Spinal cord (tissue), 10 donors: ENCODE measurements at places on chromosomes 12 and 14. TPM values are rescaled to one million over a fixed set of nuclear protein-coding genes. Genes with fewer than 3 reads are reported as not detected.
A peak's percentile ranks its signal among the peaks of the same experiment; 100 is the strongest.

FOXM1 gene
- 10.1 TPM for total RNA-seq

CISTR gene
- not detected for total RNA-seq

SLC5A8 gene
- total RNA-seq: 1.1 TPM

GLT1D1 gene
- total RNA-seq: 19.8 TPM

KCNH3 gene
- 3.2 TPM for total RNA-seq

NXPH4 gene
- 7.8 TPM for total RNA-seq

ATN1 gene
- 23.1 TPM for total RNA-seq

OTOGL gene
- total RNA-seq: 0.99 TPM

DNA sequence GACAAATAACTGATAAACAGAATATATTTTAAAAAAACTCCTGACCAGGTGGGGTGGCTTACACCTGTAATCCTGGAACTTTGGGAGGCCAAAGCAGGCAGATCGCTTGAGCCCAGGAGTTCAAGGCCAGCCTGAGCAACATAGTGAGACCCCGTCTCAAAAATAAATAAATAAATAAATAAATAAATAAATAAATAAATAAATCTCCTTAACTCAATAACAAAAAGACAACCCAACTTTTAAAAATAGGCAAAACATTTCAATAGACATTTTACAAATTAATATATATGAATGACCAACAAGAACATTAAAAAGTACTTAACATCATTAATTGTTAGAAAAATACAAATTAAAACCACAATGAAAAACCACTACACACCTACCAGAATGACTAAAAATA lies 56.2 kb upstream of the CAPRIN2 start:
- H3K27me3 ChIP-seq: no peaks in the 10 kb centered on the region
- no peaks in the 10 kb centered on the region for H3K36me3 ChIP-seq
- H3K4me3 ChIP-seq: no peak overlapping the region
- H3K27ac ChIP-seq: no peak overlapping the region
- no peak for DNase-seq

DNA sequence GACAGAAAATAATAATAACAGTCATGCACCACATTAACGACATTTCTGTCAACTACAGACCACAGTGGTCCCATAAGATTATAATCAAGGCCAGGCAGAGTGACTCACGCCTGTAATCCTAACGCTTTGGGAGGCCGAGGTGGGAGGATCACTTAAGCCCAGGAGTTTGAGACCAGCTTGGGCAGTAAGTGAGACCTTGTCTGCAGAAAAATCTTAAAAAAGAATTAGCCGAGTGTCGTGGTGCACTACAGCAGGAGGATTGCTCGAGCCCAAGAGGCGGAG lies 8.6 kb downstream of the NAB2 start:
- H3K4me3 ChIP-seq: no peak overlapping the region
- no peak for DNase-seq
- H3K27ac ChIP-seq: no peak overlapping the region
- peaks cover 44% of the 10 kb centered on the region for H3K36me3 ChIP-seq

DNA sequence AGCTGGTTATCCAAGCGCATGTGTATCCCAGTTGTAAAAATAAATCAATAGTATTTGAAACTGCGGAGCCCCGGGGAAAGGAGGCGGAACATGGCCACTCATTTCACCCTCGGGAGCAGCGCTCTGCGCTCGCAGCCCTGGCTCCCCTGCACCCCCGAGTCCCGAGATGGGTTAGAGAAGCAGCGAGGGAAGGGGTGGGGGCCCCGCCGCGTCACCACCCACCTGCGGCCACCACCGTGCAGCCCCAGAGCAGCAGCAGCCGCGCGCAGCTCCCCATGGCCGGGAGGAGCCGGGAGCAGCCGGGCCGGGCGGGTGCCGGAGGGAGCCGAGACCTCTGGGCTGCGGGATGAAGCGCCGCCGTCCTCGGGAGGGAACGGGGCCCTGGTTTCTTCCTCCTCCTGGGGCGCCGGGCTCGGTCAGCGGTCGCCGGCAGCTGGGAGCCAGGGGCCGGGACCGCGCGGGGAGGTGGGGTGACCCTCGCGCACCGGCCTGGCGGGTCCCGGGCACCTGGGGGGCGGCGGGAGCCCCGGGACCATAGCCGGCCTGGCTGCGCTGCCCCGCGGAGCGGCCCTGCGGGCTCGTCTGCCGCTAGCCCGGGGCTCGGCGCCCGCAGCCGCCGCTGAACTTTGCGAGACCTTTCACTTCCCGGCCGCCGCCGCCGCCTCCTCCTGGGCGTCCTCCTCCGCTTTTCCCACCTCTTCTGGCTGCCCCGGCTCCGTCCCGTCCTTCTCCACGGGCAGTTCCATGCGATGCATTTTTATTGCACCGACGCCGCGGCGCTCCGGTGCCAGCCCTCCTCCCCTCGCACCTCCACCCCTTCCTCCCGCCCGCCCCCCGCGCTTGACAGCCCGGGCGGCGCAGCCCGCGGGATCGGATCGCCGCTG lies at the start of gene NTN4:
NTN4 (minus strand) TSS at position 732 of the 884 bp plus-strand sequence; CDS start at position 277, 455 bp downstream.
- peaks cover 31% of the 10 kb centered on the region for H3K27me3 ChIP-seq
- peak; percentile 15 for DNase-seq
- no peak within 1 kb of the TSS for H3K27ac ChIP-seq
- H3K4me1 ChIP-seq: peaks cover 17% of the 10 kb centered on the region
- H3K36me3 ChIP-seq: no peaks in the 10 kb centered on the region

DNA sequence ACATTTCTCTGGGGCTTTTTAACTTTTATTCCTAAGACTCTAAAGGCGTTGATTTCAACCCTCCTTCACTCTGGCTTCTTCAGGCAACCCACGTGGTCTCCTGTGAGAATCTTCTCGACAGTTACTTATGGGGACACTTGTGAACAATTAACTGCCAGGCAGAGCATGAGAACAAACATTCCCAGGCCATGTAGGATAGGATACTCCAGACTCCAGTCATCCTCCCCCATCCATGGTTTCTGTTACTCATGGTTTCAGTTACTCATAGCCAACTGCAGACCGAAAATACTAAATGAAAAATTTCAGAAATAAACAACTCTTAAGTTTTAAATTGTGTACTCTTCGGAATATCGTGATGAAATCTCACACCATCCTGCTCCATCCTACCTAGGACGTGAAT lies 19.5 kb downstream of the GPR68 start:
- no peak for DNase-seq
- H3K4me3 ChIP-seq: no peak overlapping the region
- no peak overlapping the region for H3K27ac ChIP-seq
- H3K27me3 ChIP-seq: no peaks in the 10 kb centered on the region
- peaks cover 3% of the 10 kb centered on the region for H3K4me1 ChIP-seq

DNA sequence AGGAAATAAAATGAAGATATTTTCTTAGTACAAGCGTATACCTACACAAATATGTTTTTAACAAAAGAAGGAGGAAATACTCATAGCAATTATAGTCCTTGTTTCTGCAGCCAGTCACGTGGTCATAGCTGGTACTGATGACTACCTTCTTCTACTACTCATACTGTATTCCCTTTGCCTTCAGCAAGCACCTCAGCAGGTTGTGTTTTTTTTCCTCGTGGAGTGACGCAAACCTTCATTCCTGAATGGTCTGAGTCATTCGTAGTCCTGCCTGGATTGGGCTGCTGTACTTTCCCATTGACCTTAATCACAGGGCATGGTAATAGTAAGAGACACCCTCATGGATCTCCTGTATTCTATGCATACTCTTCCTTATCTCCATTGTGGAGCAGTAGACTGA lies 25.7 kb upstream of the SLC16A7 start:
- H3K27ac ChIP-seq: no peak overlapping the region
- H3K4me3 ChIP-seq: no peak overlapping the region
- no peaks in the 10 kb centered on the region for H3K36me3 ChIP-seq
- no peaks in the 10 kb centered on the region for H3K27me3 ChIP-seq

DNA sequence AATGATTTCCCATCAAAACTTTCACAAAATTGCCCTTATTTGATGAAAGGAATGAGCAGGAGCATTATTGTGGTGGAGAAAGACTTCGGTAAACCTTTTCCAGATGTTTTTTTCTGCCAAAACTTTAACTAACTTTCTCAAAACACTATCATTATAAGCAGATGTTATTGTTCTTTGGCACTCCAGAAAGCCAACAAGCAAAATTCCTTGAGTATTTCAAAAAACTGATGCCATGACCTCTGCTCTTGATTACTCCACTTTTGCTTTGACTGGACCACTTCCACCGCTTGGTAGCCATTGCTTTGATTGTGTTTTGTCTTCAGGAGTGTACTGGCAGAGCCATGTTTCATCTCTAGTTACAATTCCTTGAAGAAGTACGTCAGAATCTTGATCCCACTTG lies 29.7 kb upstream of the RAB21 start:
- no peak overlapping the region for H3K27ac ChIP-seq
- no peak for DNase-seq

DNA sequence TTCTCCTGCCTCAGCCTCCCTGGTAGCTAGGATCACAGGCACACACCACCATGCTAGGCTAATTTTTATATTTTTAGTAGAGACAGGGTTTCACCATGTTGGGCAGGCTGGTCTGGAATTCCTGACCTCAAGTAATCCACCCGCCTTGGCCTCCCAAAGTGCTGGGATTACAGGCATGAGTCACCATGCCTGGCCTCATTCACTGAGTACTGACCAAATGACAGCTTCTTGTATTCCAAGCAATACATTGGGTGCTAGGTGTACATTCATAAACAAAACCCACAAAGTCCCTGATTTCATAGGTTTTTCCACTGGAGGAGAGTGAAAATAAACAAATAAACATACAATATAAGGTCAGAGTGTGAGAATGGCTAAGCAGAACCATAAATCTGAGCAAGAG lies 136.3 kb downstream of the HELB start:
- no peaks in the 10 kb centered on the region for H3K4me1 ChIP-seq
- DNase-seq: no peak
- H3K27ac ChIP-seq: no peak overlapping the region

- peaks cover 3% of the 10 kb centered on the region for H3K36me3 ChIP-seq
- H3K4me1 ChIP-seq: no peaks in the 10 kb centered on the region
- no peaks in the 10 kb centered on the region for H3K27me3 ChIP-seq
Observed at GRCh38 chr12:96334502-96334901, 65.7 kb downstream of the CDK17 start.

- peaks cover 22% of the 10 kb centered on the region for H3K27me3 ChIP-seq
- no peaks in the 10 kb centered on the region for H3K36me3 ChIP-seq
- H3K4me1 ChIP-seq: peaks cover 22% of the 10 kb centered on the region
- peak; percentile 82 for DNase-seq
Observed at GRCh38 chr14:30874120-30874998, at the start of gene COCH. Gene COCH (plus strand): TSS chr14:30874559. CDS start chr14:30874939, 380 bp downstream.

- H3K36me3 ChIP-seq: no peaks in the 10 kb centered on the region
- no peak overlapping the region for H3K4me3 ChIP-seq
- H3K4me1 ChIP-seq: no peaks in the 10 kb centered on the region
- no peak for DNase-seq
Observed at GRCh38 chr12:12899530-12900380, 8.4 kb downstream of the GPRC5A start.

GRCh38 chr14:67529947-67530935 lies 2.8 kb upstream of the PLEKHH1 start:
- H3K27me3 ChIP-seq: no peaks in the 10 kb centered on the region
- no peak overlapping the region for H3K4me3 ChIP-seq
- no peak overlapping the region for H3K27ac ChIP-seq
- no peaks in the 10 kb centered on the region for H3K36me3 ChIP-seq
- DNase-seq: no peak

GRCh38 chr14:89681086-89682018 lies 264.3 kb upstream of the FOXN3 start:
- H3K4me1 ChIP-seq: no peaks in the 10 kb centered on the region
- H3K27me3 ChIP-seq: no peaks in the 10 kb centered on the region

DNA sequence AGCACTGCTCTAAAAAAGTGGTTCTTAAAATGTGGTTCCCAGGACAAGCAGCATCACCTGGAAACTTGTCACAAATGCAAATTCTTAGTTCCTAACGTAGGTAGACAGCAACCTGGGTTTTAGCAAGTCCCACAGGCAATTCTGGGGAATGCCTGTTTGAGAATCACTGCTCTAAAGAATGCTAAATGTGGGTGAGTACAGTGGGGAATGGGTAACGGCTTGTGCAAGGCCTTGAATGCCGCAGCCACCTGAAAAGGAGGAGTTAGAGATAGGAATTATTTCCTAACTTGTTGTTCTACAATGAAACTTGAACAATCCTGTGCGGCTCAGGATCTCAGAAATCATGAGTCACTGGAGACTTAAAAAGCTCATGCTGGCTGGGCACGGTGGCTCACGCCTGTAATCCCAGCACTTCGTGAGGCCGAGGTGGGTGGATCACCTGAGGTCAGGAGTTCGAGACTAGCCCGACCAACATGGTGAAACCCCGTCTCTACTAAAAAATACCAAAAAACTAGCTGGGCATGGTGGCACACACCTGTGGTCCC lies 34.9 kb downstream of the GNS start:
- H3K27ac ChIP-seq: no peak overlapping the region
- peaks cover 18% of the 10 kb centered on the region for H3K36me3 ChIP-seq
- no peak for DNase-seq
- no peaks in the 10 kb centered on the region for H3K4me1 ChIP-seq
- no peaks in the 10 kb centered on the region for H3K27me3 ChIP-seq

DNA sequence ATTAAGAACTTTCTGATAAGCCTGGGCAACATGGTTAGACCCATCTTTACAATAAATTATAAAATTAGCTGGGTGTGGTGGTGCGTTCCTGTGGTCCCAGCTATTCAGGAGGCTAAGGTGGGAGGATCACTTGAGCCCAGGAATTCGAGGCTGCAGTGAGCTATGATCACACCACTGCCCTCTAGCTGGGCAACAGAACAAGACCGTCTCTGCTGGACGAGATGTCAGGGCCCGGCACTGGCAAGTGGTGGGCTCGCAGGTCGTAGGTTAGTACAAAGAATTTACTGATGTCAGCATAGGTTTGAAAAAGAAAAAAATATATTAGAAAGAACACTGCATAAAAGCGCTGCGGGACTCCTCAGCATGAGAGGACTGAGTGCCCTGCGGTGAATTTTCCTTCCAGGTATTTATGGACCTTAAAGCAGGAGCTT lies 15.7 kb upstream of the VSIG10 start:
- H3K27ac ChIP-seq: no peak overlapping the region
- DNase-seq: no peak
- no peak overlapping the region for H3K4me3 ChIP-seq
- H3K36me3 ChIP-seq: peaks cover 10% of the 10 kb centered on the region
- no peaks in the 10 kb centered on the region for H3K27me3 ChIP-seq

GRCh38 chr14:86420131-86420530 lies 890.2 kb downstream of the FLRT2 start:
- no peaks in the 10 kb centered on the region for H3K36me3 ChIP-seq
- no peaks in the 10 kb centered on the region for H3K27me3 ChIP-seq
- DNase-seq: no peak
- H3K4me3 ChIP-seq: no peak overlapping the region

DNA sequence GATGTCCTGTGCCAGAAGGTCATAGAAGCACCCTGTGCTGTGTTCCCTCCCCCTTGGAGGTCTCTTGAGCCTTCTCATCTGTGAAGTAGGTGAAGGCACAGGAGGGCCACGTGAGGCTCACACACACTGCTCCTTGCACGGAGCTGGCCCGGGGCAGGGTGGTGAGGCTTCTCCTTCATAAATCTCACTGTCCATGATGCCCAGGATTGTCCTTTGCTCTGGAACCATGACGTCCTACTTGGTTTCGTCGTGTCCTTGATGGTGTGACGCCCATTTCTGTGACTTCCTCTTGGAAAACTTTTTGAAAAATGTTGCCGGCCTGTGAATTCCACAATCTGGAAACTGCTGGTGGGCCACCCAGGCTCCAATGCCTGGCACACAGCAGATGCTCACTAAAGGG lies 34.4 kb downstream of the SH2B3 start:
- peaks cover 51% of the 10 kb centered on the region for H3K4me1 ChIP-seq
- H3K4me3 ChIP-seq: no peak overlapping the region
- H3K36me3 ChIP-seq: peaks cover 63% of the 10 kb centered on the region
